ENCODE measurements at places on chromosomes 6 and 20.

DNA sequence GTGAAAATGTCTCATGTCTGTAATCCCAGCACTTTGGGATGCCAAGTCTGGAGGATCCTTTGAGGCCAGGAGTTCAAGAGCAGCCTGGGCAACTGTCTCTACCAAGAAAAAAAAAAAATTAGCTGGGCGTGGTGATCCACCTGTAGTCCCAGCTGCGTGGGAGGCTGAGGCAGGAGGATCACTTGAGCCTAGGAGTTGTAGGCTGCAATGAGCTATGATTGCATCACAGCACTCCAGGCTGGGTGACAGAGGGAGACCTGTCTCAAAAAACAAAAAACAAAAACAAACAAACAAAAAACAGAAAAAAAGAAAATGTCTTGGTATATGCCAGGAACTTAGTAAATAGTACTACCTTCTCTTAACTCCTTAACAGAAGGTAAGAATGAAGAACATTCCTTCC is 31.4 kb upstream of the TMEM14A start:
- no peak for DNase-seq

GRCh38 chr6:79422666-79423065 is 114.6 kb downstream of the LCA5 start:
- no peak for DNase-seq

GRCh38 chr6:5922230-5922629 is 84.5 kb downstream of the NRN1 start:
- DNase-seq: no peak

- no peak for DNase-seq
Measured at GRCh38 chr6:167481307-167481926, 156.5 kb downstream of the TTLL2 start.

DNA sequence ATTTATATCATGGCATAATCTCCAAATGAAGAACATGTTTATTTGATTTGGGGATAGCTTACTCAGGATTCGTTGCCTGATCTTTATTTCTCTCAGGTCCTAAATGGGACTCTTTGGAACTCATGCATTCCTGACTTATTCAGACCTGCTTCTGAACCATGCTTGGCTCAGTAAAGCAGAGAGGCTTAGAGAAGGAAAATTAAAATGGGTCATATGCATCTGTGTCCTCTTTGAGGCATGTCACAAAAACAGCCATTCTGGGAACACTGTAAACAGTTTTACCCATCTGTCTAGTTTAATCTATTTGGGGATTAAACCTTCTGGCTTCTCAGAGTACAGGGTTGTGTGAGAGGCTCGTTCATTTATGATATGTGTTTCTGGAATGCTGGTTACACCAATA is 1017.3 kb downstream of the KIF16B start:
- no peak for DNase-seq

- no peak for DNase-seq
Measured at GRCh38 chr6:129475477-129476247, 234.3 kb downstream of the ARHGAP18 start.

DNA sequence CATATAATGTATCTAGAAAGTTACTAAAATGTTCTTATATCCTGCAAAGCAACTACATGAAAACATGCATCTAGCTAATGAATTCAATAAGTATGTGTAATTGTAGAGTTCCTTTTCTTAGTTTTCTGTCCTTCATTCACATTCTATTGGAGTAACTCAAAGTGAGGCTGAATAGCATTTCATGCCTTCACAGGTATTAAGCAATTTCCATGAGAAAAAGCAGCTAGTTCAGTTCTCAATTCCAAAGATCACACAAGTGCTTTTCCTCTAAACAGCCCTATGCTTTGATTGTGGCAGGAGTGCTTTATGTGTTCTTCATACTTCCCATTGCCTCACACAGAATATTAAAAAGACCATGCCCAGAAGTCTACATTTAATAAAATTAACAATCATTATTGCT is 274.9 kb downstream of the RFPL4B start:
- no peak for DNase-seq

- no peak for DNase-seq
Measured at GRCh38 chr20:24673678-24674570, 204.5 kb downstream of the SYNDIG1 start.

GRCh38 chr20:20888266-20888656 is 175.8 kb upstream of the RALGAPA2 start:
- no peak for DNase-seq

All from stimulated activated CD4-positive, alpha-beta T cell treated with anti-CD3 and anti-CD28 coated beads, Interleukin-2, amount 100 ng/mL, for 24 hours (primary cell).